ENCODE measurements at places on chromosomes 2 and 18.

GRCh38 chr2:25388491-25388890, 46.8 kb upstream of the DNMT3A start:
- no peak for DNase-seq

DNA sequence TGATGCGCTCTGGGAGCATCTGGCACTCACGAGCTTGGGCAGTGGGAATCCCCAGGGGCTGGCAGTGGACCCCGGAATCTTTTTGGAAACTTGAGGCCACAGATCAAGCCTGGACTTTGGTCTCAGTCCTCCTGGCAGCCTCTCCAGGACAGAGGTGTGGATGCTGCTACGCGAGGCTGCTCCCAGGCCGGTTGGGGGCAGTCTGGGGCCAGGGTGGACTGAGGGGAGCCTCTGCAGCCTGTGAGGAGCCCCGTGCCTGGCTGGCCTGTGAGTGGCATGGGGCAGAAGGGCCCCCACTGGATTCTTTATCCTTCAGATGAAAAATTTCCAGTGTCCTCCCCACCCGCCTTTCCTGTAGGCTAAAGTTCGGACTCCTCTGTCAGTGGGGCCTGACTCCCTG, 12.7 kb upstream of the DES start:
- no peak for DNase-seq

GRCh38 chr2:200679535-200679934, 93.7 kb downstream of the AOX1 start:
- DNase-seq, result no peak

DNA sequence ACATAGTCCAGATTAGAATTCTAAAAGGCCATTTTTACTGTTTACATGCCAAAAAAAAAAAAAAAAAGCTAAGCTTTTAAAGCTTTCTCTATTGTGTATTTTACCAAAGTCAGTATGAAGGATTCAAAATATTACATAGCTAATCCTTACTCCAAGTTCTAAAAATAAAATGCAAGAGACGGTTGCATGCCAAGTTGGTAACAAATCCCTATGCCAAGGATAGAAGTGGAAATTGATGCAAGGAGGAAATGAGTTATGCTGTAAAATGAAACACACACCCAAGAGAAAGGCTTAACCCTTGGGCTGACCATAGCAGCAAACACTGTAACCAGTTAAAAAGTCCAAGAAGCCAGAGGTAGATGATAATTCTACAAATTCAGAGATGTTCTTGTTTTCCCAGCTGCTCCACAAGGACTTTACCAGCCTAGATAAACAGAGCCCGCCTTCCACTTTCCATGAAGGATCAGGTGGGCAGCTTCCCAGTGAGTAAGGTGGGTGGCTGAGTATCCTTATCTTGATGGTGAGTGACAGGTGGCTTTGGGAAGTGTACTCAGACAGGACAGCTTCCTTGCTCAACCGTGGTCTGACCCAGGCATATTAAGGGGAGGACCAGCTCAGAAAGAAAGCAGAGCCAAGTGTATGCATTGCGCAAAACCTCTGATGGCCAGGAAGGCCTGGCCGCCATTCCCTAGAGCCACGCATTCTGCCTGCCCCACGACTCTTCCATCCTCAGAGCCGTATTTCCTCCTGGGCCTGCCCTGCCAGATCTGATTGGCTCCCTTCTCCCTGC, 34.4 kb downstream of the ATP8B1 start:
- DNase-seq, result no peak

DNA sequence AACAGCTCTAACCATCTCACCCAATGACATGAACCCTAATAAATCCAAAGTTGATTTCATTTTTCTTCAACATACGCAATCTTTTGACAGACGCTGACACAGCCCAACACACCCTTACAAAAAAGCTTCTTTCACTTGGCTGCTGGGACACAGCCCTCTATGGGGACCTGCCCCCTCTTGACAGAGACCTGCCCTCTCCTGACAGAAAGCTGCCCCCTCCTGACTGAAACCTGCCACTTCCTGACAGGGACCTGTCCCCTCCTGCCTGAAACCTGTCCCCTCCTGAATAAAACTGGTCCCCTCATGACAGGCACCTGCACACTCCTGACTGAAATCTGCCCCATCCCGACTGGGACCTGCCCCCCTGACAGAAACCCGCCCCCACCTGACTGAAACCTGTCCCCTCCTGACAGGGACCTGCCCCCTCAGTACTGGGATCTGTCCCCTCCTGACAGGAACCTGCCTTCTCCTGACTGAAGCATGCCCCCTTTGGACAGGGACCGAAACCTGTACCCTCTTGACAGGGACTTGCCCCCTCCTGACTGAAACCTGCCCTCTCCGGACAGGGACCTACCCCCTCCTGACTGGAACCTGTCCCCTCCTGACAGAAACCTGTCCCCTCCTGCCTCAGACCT, 87.9 kb downstream of the PXDN start:
- DNase-seq, result no peak

GRCh38 chr2:240999873-241000541, 1.6 kb downstream of the SNED1 start:
- peak; percentile 22 for DNase-seq

DNA sequence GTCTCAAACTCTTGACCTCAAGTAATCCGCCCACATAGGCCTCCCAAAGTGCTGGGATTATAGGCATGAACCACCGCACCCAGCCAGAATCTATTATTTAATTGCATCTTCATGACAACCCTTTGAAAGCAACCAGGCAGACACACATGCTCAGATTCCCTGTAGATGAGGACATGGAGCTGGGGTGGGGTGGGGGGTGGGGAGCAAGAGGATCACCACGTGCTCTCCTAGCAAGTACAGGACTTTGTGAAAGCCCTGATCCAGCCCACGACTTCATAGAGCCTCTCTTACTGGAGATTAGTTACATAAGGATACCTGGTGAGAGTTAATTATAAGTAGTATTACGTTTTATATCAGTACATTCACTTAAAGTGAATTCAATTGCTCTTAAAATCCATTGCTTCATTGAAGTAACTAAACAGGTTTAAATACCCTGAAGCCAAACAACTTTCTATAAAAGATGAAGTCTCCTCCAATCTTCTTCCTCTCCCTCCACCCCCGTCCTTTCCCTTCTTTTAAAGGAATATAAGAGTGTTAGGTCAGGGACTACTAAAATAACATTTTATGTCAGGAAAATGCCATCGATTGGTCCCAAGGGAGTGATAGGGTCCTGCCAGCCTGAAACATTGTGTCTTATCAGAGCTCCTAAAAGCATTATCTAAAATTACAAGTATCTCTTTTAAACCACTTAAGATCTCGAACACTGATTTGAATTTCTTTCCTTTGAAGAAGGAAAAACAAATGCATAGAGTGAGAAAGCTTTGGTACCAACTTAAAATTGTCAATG, 123.9 kb downstream of the EPHA4 start:
- DNase-seq, result no peak

DNA sequence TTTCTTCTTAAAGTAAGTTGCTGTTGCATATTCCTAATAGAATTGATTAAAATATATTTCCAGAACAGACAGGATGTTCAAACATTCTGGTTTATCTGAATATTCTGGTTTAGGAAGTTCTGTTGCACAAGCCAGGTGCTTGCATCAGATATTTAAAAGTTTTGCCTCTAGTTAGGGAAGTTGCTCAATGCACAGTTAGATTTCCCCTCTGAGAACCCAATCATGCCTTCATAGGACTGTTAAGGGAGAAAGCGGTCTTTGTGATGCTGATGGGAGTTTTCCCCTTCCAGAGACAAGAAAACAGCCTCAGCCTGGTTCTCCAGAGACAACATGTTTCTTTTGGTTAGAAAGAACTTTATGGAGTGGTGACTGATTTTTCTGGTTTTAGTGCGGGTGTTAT, 65.6 kb upstream of the REV1 start:
- no peak for DNase-seq

DNA sequence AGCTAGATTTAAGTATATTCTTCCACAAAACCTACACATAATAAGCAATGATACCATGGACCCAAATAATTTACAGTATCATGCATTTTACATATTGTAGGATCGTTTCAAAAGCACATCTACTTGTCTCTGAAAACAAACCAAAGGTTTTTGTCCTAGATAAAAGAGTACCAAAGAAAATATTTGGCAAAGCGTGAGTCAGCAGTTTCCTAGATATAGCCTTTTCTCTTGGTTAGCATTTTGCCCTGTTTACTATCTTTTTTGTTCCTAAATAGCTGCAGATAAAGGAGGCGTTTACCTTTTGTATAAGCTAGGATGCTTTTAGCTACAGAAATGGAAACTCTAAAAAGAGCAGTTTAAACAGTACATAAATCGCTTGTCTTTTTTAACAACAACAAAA, 305.8 kb upstream of the GULP1 start:
- DNase-seq, result no peak

- no peak for DNase-seq
These were observed 110.4 kb downstream of the NCKAP5 start for GRCh38 chr2:133457861-133458260.

Measured in CD8-positive, alpha-beta T cell (primary cell).